ENCODE measurements at places on chromosomes 6 and 20. TPM values are rescaled to one million over a fixed set of nuclear protein-coding genes. Genes with fewer than 3 reads are reported as not detected.

The KIF25 gene
- total RNA-seq, result not detected

The MAK gene
- total RNA-seq, result under 0.01 TPM

The WFDC12 gene
- not detected for total RNA-seq

The NKAIN4 gene
- total RNA-seq, result not detected

The COL20A1 gene
- not detected for total RNA-seq

The BTNL2 gene
- not detected for total RNA-seq

The GDAP1L1 gene
- total RNA-seq, result not detected

The ADRM1 gene
- 81.4 TPM for total RNA-seq

The TBC1D20 gene
- total RNA-seq, result 27.6 TPM

The DPPA5 gene
- total RNA-seq, result not detected

The FGD2 gene
- not detected for total RNA-seq

The HLA-DQB1 gene
- not detected for total RNA-seq

The GGTLC1 gene
- total RNA-seq, result not detected

The SRSF12 gene
- total RNA-seq, result under 0.01 TPM

The CALHM4 gene
- not detected for total RNA-seq

The PCSK2 gene
- total RNA-seq, result not detected

The ISM1 gene
- total RNA-seq, result 0.06 TPM

The NOX3 gene
- total RNA-seq, result not detected

The PNPLA1 gene
- total RNA-seq, result not detected

The GFOD1 gene
- total RNA-seq, result 2.9 TPM

The RFX6 gene
- total RNA-seq, result not detected

The CNR1 gene
- total RNA-seq, result 1.3 TPM

The SPATS1 gene
- not detected for total RNA-seq

The TUBB gene
- total RNA-seq, result 431 TPM

The LY6G5B gene
- 2.0 TPM for total RNA-seq

The PRPF6 gene
- 82.0 TPM for total RNA-seq

The HEBP2 gene
- 19.3 TPM for total RNA-seq

The BMP2 gene
- total RNA-seq, result 8.8 TPM

The PRSS35 gene
- total RNA-seq, result 1.6 TPM
